Activated effector memory CD4-positive, alpha-beta T cell treated with anti-CD3 and anti-CD28 coated beads, Interleukin-2, amount 50 U/mL, for 16 hours (primary cell): ENCODE measurements at places on chromosomes 4 and X.
A peak's percentile ranks its signal among the peaks of the same experiment; 100 is the strongest.

- DNase-seq = no peak
Measured at GRCh38 chrX:135395064-135395463, 26.7 kb upstream of the SMIM10L2A start.

GRCh38 chr4:136036744-136037143, 1495.5 kb downstream of the PCDH18 start:
- DNase-seq = no peak

DNA sequence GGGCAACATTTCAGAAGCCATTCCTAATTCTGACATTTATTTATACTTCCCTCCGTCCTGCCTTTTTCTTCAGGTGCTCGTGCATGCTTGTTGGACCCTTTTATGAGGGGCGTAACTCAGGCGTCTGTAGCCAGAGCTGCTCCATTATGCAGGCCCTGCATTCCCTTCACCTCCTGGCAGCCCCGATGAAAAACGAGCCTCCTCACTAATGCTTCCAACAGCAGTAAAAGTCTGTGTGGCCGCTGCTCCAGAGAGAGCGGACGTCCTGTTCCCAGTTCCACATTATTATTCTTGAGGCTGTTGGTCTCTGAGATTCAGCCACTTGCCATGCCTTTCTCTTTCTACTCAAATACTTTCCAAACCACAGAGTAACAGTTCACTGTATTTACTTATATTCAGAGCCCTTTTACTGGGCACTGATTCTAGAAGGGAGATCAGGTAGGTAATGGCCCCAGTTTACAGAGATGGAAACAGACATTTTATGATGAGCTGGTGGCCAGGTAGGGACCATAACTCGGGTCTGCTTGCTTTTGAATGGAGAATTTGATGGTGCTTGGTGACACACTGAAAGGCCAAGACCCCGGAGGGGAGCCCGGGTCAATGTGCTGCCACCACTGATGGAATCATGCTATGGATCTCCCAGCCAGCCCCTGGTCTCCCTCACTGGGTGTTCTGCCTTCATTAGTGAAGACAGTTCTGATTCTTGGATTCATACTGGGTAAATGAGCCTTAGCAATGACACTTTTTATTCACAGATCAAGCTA, 101.0 kb downstream of the GATB start:
- DNase-seq = no peak

DNA sequence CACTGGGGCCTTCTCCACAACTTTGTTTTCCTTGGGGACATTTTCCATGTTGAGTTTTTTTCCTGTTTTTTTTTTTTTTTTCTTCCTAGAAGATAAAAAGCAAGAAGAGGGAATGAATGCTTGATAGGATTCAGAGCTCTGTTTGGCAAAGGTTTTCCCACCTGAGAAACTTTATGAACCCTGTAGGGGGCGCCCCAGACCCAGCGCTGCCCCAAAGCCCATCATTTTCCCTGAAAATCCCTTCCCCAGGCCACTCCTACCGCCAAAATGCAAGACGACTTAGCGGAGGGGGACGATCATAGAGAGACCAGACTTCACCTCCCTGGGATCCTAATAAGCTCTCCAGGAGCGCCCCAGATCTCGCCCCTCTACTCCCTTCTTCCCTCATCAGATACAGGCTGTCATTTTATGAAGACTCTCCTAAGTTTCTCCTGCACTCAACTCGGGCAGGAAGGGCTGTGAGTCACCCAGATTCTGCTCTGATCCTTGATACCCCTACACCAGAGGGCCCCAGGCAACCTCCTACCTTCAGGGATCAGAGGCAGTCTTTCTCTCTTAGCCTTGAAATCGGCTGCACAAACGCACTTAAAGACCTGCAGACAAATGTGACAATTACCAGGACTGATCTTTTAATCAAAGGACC, 1.4 kb downstream of the BEX5 start:
- peak; percentile 62 for DNase-seq

DNA sequence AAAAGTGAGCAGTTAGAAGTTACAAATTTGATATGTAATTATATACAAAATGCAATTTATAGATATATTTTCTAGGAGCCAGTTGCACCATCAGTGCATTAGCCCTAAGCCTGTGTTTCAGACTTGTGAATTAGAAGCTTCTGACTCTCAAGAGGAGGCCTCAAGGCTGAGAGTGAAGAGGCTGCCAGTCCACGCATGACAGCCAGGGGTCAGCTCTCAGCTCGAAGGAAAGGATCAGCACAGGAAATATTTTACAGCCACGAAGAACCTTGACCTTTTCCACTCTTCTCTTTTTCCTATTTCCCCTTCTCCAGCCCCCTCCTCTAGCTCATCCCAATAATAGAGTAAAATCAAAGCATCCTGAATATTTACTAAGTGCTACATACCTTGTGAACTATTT, 642.4 kb downstream of the TRIML1 start:
- DNase-seq = no peak

DNA sequence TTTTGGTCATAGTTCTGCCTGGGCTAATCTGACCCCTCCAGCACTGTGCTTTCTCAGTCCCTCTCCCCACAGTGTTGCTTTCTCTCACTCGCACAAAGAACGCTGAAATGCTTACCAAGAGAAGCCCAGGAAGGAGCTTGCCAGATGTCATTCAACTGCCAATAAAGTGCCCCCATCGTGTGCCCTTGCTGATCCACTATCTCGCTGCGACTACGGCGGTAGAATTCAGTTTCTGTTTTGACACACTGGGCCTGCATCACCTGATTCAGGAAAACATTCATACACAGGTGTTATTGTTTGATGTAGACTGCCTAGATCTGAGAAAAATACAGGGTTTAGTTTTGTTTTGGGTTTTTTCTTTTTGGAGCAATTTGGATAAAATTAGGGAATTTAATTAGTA, 121.2 kb downstream of the MANBA start:
- DNase-seq = no peak

DNA sequence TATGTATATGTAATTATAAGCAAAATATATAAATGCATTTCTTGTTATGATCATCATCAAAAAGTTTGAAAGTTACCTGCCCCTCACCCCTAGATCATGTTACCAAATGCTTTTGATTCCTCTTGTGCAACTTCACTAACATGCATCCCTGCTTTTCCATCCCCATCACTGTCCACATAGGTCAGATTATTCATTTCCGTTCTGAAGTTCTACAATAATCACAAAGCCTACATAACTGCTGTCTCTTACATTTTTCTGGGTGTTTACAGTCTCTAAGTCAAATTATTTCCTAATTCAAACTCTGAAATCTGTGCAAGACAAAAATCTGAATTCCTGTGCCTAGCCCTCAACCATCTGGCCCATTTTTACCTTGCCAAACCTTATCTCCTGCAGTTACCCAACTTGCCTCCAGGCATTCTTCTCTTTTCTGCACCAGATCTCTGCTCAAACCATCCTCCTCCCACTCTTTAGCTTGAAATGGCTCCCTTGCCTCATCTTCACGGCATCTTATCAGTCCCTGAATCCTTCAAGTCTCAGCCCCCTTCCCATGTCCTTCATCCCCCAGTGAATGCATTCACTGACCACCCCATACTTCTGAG, 42.4 kb upstream of the SLC39A8 start:
- DNase-seq = no peak

DNA sequence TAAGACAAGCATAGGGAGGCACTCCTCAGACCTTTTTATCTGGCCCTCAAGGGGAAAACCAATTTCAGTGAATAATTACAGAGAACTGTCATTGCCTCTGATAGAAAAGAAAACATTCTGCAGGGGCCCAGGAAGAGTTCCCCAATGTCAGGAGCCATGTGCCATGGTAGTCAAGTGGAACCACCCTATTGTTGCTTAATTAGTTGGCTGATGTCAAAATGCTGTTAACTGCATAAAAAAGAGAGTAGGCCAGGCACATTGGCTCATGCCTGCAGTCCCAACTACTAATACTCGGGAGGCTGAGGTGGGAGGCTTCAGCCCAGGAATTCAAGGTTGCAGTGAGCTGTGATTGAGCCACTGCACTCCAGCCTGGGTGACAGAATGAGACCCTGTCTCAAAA, 28.6 kb upstream of the OGT start:
- DNase-seq = no peak

- no peak for DNase-seq
Measured at GRCh38 chr4:52292245-52292644, 241.1 kb downstream of the SPATA18 start.

DNA sequence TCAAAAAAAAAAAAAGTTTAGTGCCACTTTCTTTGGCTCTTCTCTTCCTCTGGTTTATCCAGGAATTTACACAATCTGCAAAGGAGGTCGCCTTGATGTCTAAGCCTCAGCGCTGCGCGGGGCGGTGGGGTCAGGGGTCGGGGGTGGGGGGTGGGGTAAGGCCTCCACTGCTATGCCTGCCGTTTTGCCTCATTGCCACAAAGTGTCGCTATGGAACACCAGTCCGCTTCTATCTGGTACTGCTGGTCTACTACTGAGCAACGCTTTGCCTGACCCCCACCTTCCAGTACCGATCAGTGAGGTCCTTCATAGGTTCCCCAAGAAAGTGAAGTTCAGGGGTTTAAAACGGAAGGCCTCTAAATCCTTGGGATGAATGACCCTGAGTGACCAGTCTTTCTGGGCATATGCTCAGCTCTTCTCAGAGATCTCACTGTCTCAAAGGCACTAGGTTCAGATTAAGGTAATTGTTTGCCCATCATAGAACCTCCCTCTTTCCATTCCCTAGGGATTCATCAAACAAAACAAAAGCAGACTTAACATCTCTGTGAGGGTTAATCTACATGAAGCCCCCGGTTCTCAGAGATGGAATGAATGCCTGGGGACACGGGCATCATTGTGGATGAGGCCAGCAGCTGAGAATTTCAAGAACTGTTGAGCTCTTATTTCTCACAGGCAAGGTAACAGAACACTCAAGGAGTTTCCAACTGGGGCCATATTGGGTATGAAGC, 16.9 kb upstream of the TSR2 start:
- no peak for DNase-seq

GRCh38 chrX:155215443-155216178, 649 bp upstream of the VBP1 start:
- no peak for DNase-seq

DNA sequence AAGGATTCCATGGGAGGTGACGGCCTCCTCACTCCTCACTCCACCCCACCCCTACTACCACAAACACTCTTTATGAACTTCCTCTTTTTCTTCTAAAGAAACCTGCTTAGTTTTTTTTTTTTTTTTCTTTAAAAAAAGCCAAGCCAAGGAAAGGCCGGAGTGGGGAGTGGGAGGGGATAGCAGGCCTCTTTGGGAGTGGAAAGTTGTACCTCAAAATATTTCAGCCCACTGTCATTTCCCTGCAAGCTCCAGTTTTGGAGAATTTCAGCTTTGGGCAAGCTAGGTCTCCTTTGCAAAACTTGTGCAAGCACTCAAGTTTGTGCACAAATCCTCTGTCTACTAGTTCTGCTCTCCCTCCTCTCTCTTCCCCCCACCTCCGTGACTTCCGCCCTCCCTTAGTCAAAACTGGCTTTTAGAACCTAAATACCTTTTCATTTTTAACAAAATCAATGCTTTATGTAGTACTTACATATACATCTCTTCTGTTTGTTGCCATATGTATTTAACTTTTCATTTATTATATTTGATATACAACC, 512 bp upstream of the ANTXR2 start:
- no peak for DNase-seq

DNA sequence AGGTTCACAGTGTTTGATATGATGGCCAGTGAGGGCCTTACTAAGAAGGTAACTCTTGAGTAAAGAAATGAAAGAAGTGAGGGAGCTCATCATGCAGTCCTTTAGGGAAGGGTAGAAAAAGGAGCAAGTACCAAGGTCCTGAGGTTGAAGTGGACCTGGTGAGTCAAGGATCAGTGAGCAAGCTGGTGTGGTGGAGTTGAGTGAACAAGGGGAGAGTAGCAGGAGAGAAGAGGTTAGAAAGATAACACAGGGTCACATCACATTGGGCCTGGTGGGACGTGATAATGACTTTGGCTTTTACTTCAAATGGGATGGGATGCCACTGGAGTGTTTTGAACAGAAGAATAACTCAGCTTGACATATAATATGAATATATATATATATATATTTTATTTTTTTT, 44.7 kb downstream of the OSTC start:
- DNase-seq = no peak

- peak; percentile 81 for DNase-seq
Measured at GRCh38 chrX:118974908-118975671, 672 bp downstream of the LONRF3 start.

GRCh38 chr4:153970169-153970568, 181.3 kb upstream of the SFRP2 start:
- no peak for DNase-seq

GRCh38 chrX:15418041-15418706, 34.0 kb upstream of the VEGFD start:
- DNase-seq = no peak

GRCh38 chr4:42672359-42673081, 15.6 kb upstream of the ATP8A1 start:
- DNase-seq = no peak

GRCh38 chrX:118355225-118355920, 9.5 kb downstream of the WDR44 start:
- DNase-seq = no peak

DNA sequence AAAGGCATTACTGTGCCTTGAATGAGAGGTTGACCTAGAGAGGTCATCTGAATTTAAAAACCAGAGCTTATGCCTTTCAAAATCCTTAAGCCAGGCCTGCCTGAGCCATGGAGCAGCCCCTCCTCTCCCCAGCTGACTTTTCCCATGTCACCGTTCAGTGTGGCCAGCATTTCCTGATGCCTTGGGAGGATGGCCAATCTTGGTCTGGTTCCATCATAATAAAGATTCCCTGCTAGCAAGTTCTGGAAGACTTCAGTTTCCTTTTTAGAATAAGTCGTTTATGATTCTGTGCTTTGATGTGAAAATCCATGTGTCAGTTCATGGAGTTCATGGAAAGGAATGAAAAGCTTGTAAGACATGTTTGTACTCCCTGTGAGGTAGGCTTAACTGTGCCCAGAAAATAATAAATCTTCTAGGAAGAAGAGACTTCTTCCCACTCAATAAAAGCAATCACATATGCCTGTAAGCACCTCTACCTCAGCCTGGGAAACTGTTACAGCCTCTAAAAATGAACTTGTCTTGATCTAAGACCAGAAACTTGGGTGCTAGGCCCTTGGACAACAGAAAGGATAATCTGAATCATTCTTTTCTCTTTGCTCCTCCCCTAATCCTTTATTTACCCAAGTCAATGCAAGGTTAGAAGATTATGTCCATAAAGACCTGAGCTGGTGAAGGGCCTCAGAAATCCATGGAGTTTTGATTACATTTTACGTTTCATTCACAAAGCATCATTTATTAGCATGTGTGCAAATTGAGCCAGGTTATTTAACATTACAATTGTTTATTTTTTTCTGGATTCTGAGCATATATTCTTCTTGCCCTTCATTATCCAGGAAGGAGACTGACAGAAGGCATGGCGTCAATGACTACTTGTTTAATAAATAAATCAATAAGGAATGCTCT, 84.0 kb upstream of the TBC1D9 start:
- DNase-seq = no peak
